ENCODE measurements at places on chromosomes 12 and 14.

- no peak for DNase-seq
Measured at GRCh38 chr12:132248453-132249167, 80.8 kb downstream of the GALNT9 start.

- DNase-seq = peak; percentile 77
Measured at GRCh38 chr14:104749111-104749649, 3.8 kb upstream of the SIVA1 start.

- no peak for DNase-seq
Measured at GRCh38 chr14:21227981-21228380, 41.3 kb downstream of the HNRNPC start.

DNA sequence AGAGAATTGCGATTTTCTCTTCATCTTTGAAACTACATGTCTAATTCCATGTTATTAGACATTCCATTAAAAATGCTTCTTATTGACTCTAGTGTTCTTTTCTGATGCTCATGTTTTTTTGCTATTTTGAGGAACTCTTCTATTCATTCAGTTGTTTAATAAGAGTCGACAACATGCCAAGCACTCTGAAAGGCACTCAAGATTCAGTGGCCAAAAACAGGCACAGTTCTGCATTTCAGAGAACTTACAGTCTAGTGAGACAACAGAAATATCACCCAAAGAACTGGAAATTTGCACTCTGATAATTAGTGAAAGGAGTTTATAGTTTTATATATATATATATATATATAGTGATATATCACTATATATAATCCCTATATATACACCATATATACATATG is 111.7 kb downstream of the TSHR start:
- DNase-seq = no peak
